ENCODE measurements at places on chromosomes 7 and 10.

- DNase-seq: no peak
These were observed 14.0 kb upstream of the KPNA7 start for GRCh38 chr7:99221866-99222265.

DNA sequence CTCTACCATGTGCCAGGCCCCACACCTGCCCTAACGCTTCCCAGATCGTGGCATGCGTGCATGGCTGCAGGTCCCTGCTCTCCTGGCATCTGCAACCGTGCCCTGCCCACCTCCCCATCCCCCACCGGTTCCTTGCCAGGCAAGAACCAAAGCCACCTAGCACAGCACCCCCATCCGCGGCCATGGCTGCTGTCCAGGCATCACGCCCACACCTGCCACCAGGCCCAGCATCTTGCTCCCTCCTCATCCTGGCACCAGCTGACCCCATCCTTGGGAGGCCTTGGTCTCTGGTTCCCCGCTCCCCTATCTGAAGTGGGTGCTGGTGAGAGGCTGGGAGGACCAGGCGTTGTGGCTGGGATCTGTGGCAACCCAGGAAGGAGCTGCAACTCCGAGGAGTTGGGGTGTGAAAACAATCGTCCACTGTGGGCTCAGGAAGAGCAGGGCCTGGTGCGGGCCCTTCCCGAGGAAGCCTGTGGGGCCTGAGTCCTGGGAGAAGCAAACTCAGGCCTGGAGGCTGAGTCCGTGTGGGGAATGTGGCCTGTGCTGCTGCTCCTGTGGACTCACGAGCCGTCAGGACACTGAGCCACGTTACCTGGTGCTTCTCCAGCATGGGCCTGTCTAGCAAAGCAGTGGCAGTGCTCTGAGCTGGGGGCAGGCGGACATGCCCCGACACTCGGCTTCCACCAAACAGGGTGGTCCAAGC is 417.1 kb downstream of the DNAJB6 start:
- DNase-seq: no peak

DNA sequence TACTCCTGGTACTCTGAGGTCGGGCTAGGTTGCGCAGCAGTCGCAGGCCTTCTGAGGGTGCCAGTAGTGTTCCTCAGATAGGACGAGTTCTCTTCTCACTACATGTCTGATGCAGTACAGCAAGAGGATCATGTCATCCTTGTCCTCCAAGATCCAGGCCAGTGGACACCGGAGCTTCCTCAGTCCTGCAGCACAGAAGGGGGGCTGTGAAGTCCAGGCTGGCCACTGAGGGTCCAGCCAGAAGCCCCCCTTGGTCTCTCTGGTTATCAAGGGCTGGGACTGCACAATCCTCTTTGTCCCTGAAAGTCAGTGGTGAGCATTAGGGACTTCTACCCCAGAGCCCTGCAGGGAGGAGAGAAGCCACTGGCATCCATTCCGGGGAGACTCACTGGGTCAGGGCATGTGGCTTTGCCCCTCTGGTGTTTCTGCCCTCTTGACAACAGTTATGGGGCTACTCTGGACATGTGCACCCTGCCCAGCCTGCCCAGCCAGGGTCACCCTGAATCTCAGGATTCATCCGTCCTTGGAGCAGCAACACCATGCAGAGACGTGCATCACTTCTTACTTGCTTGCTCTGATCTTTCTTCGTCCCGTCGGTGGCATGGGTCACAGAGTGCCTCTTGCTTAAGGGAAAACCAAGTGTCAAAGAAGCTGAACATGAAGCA is 125.7 kb downstream of the ADCY1 start:
- DNase-seq: no peak

GRCh38 chr7:72268090-72268489 is 144.0 kb downstream of the CALN1 start:
- DNase-seq: no peak

DNA sequence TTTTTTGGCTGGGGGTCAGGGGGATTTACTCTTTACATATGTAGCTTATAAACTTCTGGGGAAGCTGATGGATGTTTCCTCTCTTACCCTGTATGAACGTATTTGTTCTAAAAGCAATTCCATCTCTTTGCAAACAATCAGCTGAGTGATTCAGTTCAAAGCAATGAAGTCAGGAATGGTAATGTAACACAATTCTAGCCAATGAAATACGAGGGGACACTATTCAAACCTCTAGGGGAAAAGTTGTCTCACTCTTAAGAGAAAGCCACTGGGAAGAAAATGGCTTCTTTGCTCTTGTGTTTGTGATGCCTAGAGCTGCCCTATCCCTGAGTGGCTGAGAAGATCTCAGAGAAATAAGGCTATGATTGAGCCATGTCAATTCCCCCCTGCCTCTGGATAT is 134.8 kb upstream of the SEMA3C start:
- no peak for DNase-seq

- no peak for DNase-seq
These were observed 11.2 kb downstream of the YKT6 start for GRCh38 chr7:44212018-44212417.

DNA sequence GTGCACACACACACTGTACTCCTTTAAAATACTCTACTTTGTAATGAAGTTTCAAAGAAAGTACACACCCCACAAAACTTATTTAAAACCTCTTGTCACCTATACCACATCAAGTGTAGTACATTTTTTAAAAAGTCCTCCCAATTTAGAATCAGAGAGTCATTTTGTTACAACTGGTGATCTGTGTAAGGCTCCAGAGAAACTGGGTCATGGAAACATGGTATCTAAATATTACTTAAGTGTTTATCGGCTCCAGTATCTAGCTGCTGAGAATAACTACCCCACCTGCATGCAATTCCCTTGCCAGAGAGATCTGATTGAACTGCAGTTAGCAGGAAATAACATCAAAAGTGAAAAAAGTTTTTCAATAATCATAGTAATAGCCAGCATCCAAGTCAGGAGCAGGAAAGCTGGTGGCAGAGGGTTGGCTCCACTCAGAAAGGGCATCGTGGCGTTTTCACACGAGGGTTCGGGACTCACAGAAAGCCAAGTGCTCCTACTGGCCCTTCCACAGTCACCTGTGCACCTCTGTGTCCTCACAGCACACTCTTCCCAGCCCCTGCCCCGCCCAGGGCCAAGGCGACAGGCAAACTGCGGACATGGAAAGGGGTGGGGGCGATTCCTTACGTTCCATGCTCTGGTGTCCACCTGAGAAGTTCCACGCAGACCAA is 6.5 kb downstream of the RGS10 start:
- no peak for DNase-seq

- DNase-seq: no peak
These were observed 1254.4 kb upstream of the PHF14 start for GRCh38 chr7:9719303-9719702.

DNA sequence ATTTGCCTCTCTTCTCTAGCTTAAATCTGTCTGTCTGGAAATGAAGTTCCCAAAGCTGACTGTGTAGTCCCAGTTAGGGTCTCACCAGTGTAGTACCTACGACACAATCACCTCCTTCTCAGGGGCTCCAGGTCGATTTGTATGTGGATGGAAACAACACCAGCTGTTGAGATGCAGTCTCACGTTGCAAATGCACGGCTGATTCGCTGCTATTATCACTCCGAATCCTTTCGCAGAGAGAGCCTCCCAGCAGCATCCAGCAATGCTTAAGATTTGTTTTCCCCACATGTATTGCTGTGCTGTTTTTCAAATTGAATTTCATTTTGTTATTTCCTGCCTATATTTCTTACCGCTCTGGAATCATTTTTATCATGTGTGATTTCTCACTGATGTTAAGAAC is 16.3 kb downstream of the VSTM4 start:
- no peak for DNase-seq

GRCh38 chr10:1035201-1035600 is 9.5 kb upstream of the IDI2 start:
- no peak for DNase-seq

DNA sequence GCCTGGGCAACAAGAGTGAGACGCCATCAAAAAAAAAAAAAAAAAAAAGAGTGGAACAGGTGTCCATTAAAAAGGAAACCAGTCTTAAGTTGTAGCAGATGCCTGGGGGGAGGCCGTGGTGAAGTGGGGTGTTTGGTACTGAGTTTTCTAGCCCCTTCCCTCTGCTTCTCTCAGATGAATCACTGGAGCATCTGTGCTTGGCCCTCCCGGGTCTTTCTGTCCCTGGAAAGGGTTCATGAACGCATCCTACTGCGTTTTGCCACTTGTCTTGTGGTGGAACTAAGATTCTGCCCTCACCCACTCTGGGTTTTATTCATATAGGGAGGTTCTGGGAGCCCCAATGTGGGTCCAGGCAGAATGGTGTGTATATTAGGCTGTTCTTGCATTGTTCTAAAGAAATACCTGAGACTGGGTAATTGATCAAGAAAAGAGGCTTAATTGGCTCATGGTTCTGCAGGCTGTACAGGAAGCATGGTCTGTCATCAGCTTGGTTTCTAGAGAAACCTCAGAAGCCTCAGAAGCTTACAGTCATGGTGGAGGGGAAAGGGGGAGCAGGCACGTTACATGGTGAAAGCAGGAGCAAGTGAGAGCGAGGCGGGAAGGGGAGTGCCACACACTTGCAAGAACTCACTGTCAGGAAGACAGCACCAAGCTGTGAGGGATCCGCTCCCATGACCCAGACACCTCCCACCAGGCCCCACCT is 63.5 kb downstream of the CAMK1D start:
- DNase-seq: no peak

GRCh38 chr7:108140671-108141070 is 10.5 kb upstream of the LAMB4 start:
- DNase-seq: no peak

- peak; percentile 79 for DNase-seq
These were observed at the start of the genes ACTR3C and LRRC61 for GRCh38 chr7:150322833-150323681. Gene ACTR3C (minus strand): TSS chr7:150323545. CDS start chr7:150295296, 28,249 bp downstream. Gene LRRC61 (plus strand): TSS chr7:150323355. CDS start chr7:150336862, 13,507 bp downstream.

GRCh38 chr7:32299133-32299702 is 191.0 kb downstream of the LSM5 start:
- DNase-seq: peak; percentile 38

DNA sequence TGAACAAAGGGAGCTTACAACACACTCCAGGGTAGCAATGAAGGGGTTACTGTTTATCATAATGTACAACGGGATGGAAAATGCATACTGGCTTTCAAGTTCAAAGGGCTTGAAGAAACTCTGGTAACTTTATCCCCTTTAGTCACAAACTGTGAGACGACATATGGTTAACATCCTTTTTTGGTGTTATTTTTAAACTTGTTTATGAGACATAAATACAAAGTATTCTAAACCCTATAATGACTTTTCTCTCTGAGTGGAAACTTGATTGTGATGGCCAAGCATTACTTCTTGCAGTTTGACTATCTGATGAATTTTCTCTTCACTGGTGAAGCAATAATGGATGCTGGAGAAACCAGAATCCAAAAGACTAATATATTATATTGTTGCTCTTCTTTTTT is 62.0 kb upstream of the SEMA3A start:
- no peak for DNase-seq

DNA sequence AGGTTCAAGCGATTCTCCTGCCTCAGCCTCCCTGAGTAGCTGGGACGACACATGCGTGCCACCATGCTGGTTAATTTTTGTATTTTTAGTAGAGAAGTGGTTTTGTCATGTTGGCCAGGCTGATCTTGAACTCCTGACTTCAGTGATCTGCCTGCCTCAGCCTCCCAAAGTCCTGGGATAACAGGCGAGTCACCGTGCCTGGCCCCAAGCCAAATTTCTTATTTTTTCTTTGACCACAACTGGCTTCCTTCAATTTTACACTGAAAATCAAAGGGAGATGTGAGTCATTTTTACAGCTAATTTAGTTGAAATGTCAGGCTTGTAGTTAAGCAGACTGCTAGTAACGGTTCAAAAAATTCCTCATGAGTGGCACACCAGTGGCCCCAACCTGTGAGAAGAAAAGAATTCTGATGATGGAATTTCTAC is 7.8 kb downstream of the RNF216 start:
- DNase-seq: no peak

DNA sequence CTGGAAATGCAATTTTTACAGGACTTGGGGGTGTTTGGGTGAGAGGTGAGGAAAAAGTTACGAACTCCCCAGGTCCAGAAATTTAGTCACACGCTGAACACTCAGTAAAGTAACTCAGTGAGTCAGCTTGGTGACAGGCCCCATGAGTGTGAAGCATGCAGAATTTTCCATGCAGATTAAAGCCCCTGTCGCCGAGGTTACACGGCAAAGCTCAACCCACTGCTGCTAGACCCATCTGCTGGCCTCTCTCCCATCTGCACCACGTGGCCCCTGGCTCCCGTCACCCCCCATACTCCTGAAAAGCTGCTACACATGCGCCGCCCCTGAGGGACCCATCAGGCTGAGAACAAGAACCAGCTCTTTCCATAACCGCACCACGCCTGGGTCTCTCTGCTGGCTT is 7.0 kb upstream of the MMP21 start:
- DNase-seq: no peak

- DNase-seq: no peak
These were observed 27.7 kb downstream of the BRAF start for GRCh38 chr7:140896996-140897395.

DNA sequence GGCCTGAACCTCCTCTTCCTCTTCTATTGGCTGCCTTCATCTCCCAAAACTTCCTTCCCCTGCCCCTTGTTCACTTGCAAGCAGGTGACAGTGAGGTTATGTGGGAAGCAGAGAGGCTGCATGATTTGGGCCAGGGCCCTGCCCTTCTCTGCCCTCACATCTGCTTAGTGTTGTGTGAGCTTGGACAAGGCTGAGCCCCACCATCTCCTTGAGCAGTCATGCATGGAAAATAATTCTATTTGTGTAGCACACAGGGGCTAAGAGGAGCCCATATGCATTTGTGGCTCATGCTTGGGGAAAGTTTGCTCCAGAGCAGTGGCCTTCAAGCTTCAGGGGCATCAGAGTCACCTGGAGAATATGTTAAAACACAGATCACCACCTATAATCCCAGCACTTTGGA is 26.8 kb upstream of the AQP1 start:
- no peak for DNase-seq

- DNase-seq: no peak
These were observed 2.9 kb downstream of the GLCCI1 start for GRCh38 chr7:7971308-7972040.

DNA sequence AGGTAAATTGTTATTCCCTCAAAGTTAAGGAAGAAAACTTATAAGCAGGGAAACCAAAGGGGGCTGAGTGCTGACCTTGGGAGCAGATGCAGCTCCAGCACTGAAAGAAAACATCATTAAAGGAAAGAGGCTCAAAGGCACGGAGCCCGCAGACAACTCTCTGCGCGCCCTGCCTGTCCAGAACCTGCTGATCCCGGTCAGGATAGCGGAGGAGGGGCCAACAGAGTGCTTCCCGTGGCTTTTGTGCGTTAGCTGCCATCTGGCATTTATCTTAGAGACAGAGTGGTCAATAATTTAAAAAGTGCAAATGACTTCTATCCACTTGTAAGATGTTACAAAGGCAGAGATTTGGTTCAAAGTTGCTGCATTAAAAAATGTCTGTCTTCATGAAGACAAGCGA is 162.1 kb downstream of the FANK1 start:
- peak; percentile 50 for DNase-seq

GRCh38 chr7:40579401-40579800 is 444.6 kb downstream of the SUGCT start:
- DNase-seq: no peak

Data from HEK293T (cell line).